ENCODE measurements at places on chromosomes 6 and 20.

GRCh38 chr20:48352042-48352441, 475.8 kb downstream of the PREX1 start:
- no peak for DNase-seq

GRCh38 chr6:117616391-117617209, 14.3 kb upstream of the GOPC start:
- peak; percentile 21 for DNase-seq

- DNase-seq, result no peak
These were observed 118.8 kb upstream of the ZNF217 start for GRCh38 chr20:53712212-53712977.

DNA sequence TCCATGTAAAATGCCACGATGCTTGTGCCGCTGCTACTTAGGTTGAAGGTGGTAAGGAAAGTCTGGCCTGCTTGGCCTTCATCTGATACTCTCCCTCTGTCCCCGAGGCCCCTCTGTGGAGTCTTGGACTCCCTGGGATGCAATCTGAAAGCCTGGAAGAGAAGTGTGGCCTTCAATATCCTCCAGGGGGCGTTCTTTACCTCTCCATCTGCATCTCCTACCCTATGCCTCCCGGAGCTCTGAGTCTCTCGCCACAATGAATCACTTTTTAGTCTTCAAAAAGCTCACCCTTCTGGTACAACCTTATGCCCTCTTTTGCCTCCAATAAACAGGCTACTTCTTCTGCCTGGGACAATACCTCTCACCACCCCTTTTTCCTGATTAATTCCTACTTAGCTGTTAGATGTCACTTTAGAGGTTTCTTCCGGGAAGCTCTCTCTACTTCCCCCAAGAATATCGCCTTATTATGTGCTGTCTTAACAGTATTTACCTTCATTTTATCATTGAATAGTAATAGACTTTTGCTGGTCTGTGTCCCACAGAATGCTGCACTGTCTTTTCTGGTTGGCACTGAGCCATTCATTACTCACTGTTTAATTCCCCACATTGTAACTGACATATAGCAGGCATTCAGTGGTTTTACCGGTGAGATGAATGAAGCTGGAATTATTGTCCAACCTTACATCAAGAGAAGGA, 13.9 kb upstream of the ATG5 start:
- DNase-seq, result no peak

GRCh38 chr6:45710304-45710821, 305.3 kb downstream of the CLIC5 start:
- DNase-seq, result peak; percentile 68

Measured in stimulated activated CD4-positive, alpha-beta T cell treated with anti-CD3 and anti-CD28 coated beads, Interleukin-1b, Interleukin-23, amount 100 ng/mL, for 1 hour (primary cell).